Aortic smooth muscle cell (primary cell): ENCODE measurements at places on chromosomes 16 and 17. TPM values are rescaled to one million over a fixed set of nuclear protein-coding genes. Genes with fewer than 3 reads are reported as not detected.

P2RX1 gene
- 0.06 TPM in 1 of 2 replicates, not detected in the other for total RNA-seq

ABCA5 gene
- 3.8 and 7.3 TPM in 2 replicates for total RNA-seq

SRCIN1 gene
- total RNA-seq = under 0.01 TPM in 1 of 2 replicates, not detected in the other

SLC9A5 gene
- total RNA-seq = 0.31 and 0.66 TPM in 2 replicates

DNAH2 gene
- total RNA-seq = 0.12 and 0.13 TPM in 2 replicates

HSD17B1 gene
- total RNA-seq = 1.2 and 1.8 TPM in 2 replicates

SEPTIN1 gene
- 0.06 and 0.13 TPM in 2 replicates for total RNA-seq

C16orf86 gene
- total RNA-seq = 3.9 and 4.8 TPM in 2 replicates

CCDC200 gene
- 0.92 TPM in 1 of 2 replicates, not detected in the other for total RNA-seq

SLC5A10 gene
- total RNA-seq = under 0.01 TPM in 1 of 2 replicates, not detected in the other

HS3ST2 gene
- total RNA-seq = not detected in 2 replicates

C1QTNF8 gene
- total RNA-seq = 0.06 and 0.13 TPM in 2 replicates

CA7 gene
- total RNA-seq = not detected in 2 replicates

ZP2 gene
- not detected in 2 replicates for total RNA-seq

KRT28 gene
- not detected in 2 replicates for total RNA-seq

PRRT2 gene
- total RNA-seq = 0.26 and 0.56 TPM in 2 replicates

SCGB1C2 gene
- not detected in 2 replicates for total RNA-seq

LGALS9 gene
- total RNA-seq = 3.0 and 3.2 TPM in 2 replicates

TNFRSF17 gene
- not detected in 2 replicates for total RNA-seq

SEPTIN12 gene
- not detected in 2 replicates for total RNA-seq

CACNA1H gene
- 2.1 and 3.0 TPM in 2 replicates for total RNA-seq

CMTM2 gene
- total RNA-seq = not detected in 2 replicates

KRT222 gene
- total RNA-seq = not detected in 2 replicates

UMOD gene
- not detected in 2 replicates for total RNA-seq

DUS2 gene
- total RNA-seq = 13.2 and 18.0 TPM in 2 replicates

MLKL gene
- total RNA-seq = 16.2 and 19.2 TPM in 2 replicates

CENPV gene
- 7.0 and 7.3 TPM in 2 replicates for total RNA-seq

PITPNM3 gene
- 2.3 and 2.5 TPM in 2 replicates for total RNA-seq

ZNF469 gene
- 0.92 and 1.2 TPM in 2 replicates for total RNA-seq

MYOCD gene
- 2.4 and 3.5 TPM in 2 replicates for total RNA-seq

DNAH17 gene
- not detected in 2 replicates for total RNA-seq

CCP110 gene
- 10.9 and 11.8 TPM in 2 replicates for total RNA-seq

PRSS36 gene
- 0.53 and 0.62 TPM in 2 replicates for total RNA-seq

ASGR1 gene
- total RNA-seq = 0.66 and 0.68 TPM in 2 replicates

CES5A gene
- not detected in 2 replicates for total RNA-seq

KCNG4 gene
- under 0.01 TPM in 1 of 2 replicates, not detected in the other for total RNA-seq

PPL gene
- total RNA-seq = 12.2 and 15.2 TPM in 2 replicates

GPR142 gene
- total RNA-seq = not detected in 2 replicates

CRHR1 gene
- total RNA-seq = not detected in 2 replicates

TMIGD1 gene
- not detected in 2 replicates for total RNA-seq

FOXN1 gene
- not detected in 2 replicates for total RNA-seq

GINS3 gene
- 2.8 and 4.4 TPM in 2 replicates for total RNA-seq

UBE2Z gene
- total RNA-seq = 66.1 and 68.1 TPM in 2 replicates

CES3 gene
- total RNA-seq = 0.13 and 0.56 TPM in 2 replicates

CPHXL2 gene
- total RNA-seq = not detected in 2 replicates

RASL10B gene
- 0.40 and 1.1 TPM in 2 replicates for total RNA-seq

ITGA2B gene
- total RNA-seq = under 0.01 TPM in 1 of 2 replicates, not detected in the other

C17orf107 gene
- total RNA-seq = 1.9 and 2.9 TPM in 2 replicates

CLEC19A gene
- not detected in 2 replicates for total RNA-seq

GRIN2A gene
- under 0.01 and 0.06 TPM in 2 replicates for total RNA-seq

CCR7 gene
- total RNA-seq = 0.13 TPM in 1 of 2 replicates, not detected in the other

TVP23A gene
- 0.19 TPM in 1 of 2 replicates, not detected in the other for total RNA-seq

TMEM132E gene
- not detected in 2 replicates for total RNA-seq
